ENCODE measurements at places on chromosomes 3 and 15.

- DNase-seq: no peak
These were observed 1030.9 kb downstream of the ROBO1 start for GRCh38 chr3:78736863-78737262.

GRCh38 chr3:106144030-106144429, 275.2 kb upstream of the CBLB start:
- no peak for DNase-seq

- no peak for DNase-seq
These were observed 56.3 kb downstream of the RSRC1 start for GRCh38 chr3:158166223-158166622.

DNA sequence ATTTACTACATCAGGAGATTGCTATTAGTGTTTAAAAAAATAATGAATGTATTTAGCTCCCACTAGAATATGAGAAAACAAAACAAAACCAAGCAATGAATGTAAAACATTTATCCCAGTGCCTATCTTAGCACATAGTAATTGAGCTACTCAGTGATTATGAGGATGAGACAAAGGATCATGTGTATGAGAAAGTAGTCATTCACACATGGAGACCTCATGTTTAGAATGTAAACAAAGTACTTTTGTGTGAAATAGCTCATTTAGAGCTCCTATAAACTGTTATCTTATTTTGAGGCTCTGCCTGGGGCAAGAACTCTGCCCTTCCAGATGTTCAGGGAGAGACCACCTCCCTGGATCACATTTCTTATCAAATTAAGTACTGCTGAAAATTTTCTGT, 236.8 kb downstream of the LRRN1 start:
- no peak for DNase-seq

DNA sequence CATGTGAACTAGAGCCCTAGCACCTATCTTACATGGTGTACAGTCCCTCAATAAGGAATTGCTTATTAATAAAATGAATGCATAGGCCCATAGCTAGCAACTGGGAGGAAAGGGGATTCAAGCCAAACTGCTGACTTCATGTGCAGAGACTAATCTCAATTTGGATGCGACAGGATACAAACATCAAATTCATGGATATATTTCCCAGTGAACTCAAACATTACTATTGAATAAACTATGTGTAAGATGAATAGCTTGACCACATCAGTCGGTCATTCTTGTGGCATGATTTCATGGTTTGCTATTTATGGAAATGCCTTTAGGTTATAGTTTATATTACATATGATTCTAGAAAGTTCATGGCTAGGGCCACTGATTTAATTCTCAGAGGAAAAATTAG, 268.6 kb upstream of the SLITRK3 start:
- DNase-seq: no peak

GRCh38 chr3:77906102-77906709, 866.3 kb downstream of the ROBO2 start:
- DNase-seq: no peak

DNA sequence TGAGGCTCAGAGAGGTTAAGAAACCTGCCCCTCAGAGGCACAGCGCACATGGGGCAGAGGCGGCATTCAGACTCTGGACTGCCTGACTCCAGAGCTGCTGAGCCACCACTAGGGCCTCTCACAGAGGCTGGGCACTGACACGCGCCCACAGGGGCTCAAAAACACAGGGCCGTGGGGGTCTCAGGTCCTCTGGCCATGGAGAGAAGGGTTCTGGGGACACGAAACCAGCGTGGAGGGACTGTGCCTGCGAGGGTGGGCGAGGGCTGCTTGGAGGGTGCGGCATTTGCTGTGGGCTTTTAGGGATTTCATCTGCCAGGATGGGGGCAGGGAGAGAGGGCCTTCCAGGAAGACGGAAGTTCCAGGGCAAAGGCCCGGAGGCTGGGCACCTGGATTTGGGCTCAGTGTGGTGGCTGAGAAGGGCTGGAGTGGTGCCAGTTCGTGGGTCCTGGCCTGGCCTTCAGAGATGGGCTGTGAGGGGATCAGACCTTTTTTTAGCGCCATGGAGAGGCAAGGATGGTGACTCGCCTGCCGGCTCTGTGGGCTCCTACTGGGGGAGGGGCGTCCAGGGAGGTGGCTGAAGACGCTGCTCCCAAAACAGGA, 69.6 kb downstream of the EFCAB12 start:
- no peak for DNase-seq

DNA sequence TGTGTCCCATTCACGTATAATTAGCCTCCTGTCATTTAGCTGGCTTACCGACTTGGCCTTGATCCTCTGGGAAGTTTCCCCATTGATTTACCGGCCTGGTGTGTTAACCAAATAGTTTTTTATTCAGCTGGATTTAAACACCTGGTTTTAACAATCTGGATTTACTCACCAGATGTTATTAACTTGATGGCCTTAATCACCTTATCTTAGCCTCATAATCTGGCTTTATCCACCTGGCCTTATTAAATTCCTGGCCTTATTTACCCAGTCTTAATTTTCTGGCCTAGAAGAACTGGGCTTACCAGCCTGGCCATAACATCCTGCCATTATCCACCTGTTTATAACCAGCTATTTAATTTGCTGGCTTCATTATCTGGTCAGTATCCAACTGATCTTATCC, 89.9 kb downstream of the IL12A start:
- no peak for DNase-seq

GRCh38 chr3:168095611-168096209, at the start of gene GOLIM4:
TSS of gene GOLIM4 (minus strand) at chr3:168095924. CDS start at chr3:168095285, 639 bp downstream.
- DNase-seq: peak; percentile 81

DNA sequence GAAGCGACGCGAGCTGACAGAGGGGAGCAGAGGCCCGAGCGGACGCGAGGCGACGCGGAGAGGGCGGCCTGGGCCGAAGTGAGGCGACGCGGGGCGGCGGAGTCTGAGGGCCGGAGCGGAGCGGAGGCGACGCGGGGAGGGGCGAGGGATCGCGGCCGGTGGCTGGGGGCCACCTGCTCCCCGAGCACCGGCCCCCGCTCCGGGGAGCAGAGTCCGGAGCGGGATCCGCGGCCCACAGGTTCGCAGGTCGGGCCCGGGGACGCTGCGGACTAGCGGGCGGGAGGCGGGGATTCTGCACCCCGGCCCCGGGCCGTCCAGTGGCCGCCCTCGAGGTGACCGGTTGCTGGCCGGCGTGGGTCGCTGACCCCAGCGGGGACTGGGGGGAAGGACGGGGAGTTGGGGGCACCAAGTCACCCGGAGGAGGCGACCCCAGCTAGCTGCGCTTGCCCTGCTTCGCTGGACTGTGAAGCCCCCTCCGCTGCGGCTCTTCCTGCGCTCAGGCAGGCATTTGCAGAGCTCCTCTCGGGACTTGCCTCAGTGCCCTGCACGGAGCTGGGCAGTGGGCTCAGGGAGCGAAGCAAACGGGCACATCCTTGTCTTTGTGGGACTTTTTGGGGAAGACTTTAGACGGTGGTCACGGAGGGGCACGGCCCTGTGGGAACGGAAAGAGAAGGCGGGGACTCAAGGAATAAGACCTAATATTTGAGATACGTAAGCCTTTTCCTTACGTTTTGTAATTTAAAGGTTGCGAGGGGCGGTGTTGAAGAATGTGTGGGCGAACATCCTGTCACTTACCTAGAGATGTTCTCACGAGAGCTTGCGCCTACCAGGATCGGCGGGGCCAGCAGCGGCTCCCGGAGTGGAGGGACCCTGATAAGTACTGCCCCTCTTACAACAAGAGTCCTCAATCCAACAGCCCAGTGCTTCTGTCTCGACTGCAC, 566 bp downstream of the HMCES start:
- peak; percentile 76 for DNase-seq

DNA sequence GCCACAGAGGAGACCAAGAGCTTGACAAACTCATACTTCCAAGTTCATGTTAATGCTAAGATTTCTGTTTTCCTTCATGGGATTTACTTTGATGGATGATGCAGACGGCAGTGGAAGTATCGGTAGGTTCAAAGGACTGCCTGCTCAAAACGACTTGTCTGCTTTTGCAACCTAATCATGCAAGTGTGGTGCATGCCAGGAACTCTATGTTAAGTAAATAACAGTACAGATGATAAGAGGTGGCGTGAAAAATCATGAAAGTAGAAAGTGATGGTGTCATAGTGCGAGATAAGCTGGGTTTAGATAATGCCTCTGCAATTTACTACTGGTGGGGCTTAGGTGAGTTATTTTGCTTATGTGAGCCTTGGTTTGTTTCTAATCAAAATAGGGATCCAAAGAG, 14.7 kb upstream of the LMCD1 start:
- no peak for DNase-seq
